ENCODE measurements at places on chromosomes 4 and X.
A peak's percentile ranks its signal among the peaks of the same experiment; 100 is the strongest.

- no peak for DNase-seq
These were observed 792.9 kb upstream of the HTR2C start for GRCh38 chrX:113790987-113791386.

DNA sequence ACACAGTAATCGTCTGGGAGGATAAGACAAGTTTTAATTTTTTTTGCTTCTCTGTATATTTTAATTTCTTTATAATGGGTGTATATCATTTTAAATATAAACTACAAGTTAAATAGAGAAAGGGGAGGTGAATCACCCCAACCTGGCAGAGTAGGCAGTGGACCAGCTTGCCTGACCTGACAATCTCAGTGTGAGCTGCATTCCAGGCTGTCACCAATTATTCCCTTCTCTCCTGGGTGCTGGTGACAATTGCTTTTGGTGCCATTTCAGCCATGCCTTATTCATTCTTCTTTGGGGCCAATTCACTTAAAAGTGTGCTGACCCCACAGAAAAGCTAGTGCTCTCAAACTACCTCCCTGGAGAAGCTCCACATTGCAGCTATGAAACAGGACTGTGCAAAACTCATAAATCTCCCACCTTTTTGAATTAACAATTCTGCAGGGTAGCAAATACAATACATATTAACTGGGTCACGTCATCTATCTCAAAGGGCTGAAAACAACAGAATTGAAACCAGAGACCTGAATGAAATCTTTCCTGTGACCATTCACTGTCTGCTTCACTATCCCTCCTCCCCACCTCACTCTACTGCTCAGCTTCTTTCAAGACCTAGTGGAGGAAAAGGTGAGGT is 359.0 kb downstream of the HS3ST1 start:
- no peak for DNase-seq

GRCh38 chr4:68655764-68656444 is 14.5 kb downstream of the UGT2B15 start:
- peak; percentile 25 for DNase-seq

DNA sequence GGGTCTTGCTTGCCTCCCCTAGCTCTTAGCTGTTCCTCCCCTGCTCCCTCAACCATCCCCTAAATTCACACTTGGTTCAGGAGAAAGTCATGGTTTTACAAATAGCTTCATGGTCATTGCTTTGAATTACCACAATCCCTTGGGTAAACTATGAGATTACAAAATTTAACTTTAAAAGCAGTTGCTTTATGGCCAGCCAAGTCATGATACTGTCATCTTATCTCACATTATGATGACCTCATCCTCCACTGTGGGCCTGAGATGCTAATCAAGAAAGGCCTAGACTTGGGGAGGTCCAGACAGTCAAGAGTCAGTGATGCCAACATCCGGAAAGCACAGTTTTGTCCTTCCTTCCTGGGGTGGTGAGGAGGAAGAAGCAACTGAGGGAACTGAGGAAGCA is 10.5 kb upstream of the FGF16 start:
- DNase-seq, result no peak

DNA sequence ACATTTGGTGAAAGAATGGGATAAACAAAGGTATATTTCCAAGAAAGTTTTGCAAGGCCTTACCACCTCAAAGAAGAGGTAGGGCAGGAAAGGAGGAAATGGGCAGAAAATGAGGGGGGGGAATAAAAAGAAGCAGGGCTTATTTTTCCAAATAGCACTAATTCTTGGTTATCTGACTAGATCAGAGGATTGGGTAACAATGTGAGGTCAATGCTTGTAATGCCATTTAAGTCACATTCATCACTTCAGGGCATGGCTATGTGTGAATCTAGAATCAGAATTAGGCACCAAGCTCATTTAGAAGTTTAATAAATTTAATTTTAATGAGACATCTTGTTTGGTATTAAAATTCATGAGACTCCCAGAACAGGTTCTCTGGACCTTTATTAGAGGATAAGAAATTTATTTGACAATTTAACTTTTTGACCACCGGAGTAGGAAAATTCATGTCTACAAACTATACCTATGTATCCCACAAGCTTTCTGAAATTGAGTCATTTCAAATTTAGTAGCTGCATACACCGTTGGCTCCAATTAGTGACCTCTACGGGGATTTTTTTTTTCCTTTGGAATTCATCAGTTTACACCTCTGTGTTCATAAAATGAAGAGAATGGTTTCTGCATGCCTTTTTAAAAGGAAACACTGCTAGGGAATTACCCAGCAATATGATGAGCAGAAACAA is 1.4 kb upstream of the STS start:
- DNase-seq, result no peak

DNA sequence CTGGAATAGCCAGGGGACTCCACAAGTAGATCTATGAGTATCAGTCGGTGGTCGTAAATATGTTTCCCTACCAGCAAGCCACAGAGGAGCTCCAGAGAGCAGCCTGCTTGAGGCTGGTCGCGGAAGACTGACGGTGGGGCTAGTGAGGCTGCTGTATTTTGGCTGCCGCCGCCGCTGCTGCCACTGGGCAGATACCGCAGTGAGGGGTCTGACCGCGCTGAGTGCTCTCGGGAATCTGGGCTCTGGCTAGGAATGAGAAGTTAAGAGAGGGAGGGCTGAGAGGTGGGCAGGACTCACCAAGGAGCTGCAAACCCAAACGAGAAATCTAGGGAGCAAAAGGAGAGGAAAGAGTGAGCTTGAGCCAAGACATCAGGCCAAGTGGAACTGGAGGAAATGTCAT is at the start of gene EXOC1L:
Gene EXOC1L, plus strand, starts transcription at position 157 of the 400 bp plus-strand sequence. Its CDS starts 237 bp downstream, at position 394.
- no peak for DNase-seq
